ENCODE measurements at places on chromosomes 4 and X. TPM values are rescaled to one million over a fixed set of nuclear protein-coding genes. Genes with fewer than 3 reads are reported as not detected.

SOX3 gene
- total RNA-seq: not detected

MAGEB2 gene
- not detected for total RNA-seq

UCHL1 gene
- not detected for total RNA-seq

FAM13A gene
- total RNA-seq: 10.1 TPM

DUX4 gene
- total RNA-seq: not detected

SLC7A11 gene
- 7.0 TPM for total RNA-seq

F8 gene
- total RNA-seq: 8.9 TPM

DGKK gene
- not detected for total RNA-seq

All from activated CD4-positive, alpha-beta memory T cell treated with anti-CD3 and anti-CD28 coated beads, Interleukin-2, amount 10 ng/mL, durations not matched to agents 7 days and 5 days (primary cell).